ENCODE measurements at places on chromosomes 3 and 15.

- no peak for DNase-seq
- H3K27ac ChIP-seq, result no peak overlapping the region
- no peaks in the 10 kb centered on the region for H3K4me1 ChIP-seq
- no peaks in the 10 kb centered on the region for H3K27me3 ChIP-seq
- H3K4me3 ChIP-seq, result no peak overlapping the region
Observed at GRCh38 chr3:61841111-61841845, 279.9 kb downstream of the PTPRG start.

- H3K36me3 ChIP-seq, result no peaks in the 10 kb centered on the region
- DNase-seq, result no peak
- no peak overlapping the region for H3K27ac ChIP-seq
- H3K4me3 ChIP-seq, result no peak overlapping the region
Observed at GRCh38 chr3:32202496-32202895, 36.0 kb upstream of the CMTM8 start.

DNA sequence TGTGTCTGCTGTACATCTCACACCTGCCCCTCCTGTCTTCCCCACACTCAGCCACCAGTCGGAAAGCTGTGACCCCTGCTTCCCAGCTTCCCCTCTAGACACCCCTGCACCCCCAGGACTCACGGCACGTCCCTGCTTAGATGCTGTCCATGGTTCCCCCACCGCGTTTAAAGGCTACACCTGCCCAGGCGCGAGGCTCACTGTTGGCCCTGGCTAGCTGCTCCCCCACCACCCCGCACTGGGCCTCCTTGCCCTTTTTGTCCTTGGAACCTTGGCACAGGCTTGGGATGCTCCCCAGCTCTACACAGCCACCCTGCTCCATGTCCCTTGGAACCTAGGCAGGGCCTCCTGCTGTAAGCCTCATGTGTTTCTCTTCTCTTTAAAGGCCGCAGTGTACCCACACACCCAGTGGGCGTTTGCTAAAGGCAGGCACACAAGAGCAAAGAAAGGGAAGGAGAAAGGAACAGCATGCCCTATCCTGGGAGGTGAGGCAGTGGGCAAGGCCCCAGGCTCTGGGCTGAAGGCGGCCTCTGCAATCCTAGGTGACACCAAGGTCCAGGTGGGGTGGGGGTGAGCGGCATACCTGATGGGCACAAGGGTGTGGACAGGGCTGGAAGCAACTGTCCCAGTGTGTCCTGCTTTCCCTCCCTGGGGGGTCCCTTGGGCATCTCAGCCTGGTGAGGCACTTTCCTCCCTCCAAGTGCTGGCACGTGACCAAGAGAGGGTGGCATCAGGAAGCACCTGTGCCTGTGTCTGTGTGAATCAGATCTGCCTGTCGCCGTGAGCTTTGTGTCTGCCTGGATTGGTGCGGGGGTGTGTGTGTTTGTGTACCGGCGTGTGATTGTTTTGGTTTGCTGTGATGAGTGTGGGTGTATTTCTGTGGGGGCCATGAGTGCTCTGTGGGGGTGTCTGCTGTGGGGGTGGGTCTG, 54.4 kb downstream of the TPRA1 start:
- H3K4me1 ChIP-seq, result no peaks in the 10 kb centered on the region
- DNase-seq, result no peak
- peaks cover 54% of the 10 kb centered on the region for H3K27me3 ChIP-seq
- no peak overlapping the region for H3K4me3 ChIP-seq

DNA sequence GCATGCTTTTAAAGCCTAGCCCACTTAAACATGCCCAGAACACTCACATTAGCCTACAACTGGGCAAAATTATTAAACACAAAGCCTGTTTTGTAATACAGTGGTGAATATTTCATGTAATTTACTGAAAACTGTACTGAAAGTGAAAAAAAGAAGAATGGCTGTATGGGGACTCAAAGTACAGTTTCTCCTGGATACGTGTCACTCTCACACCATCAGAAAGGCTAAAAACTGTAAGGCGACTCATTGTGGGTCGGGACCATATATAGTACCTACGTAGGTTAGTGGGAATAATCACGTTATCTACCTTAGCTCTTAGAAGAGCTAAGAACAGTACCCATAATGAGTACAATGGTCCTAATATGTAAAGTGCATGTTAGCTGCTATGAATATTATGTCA, 80.2 kb upstream of the SPATA12 start:
- no peaks in the 10 kb centered on the region for H3K27me3 ChIP-seq
- peak overlapping the region; percentile 17 for H3K27ac ChIP-seq
- DNase-seq, result no peak
- peaks cover 10% of the 10 kb centered on the region for H3K4me1 ChIP-seq
- no peaks in the 10 kb centered on the region for H3K36me3 ChIP-seq
- H3K4me3 ChIP-seq, result no peak overlapping the region

DNA sequence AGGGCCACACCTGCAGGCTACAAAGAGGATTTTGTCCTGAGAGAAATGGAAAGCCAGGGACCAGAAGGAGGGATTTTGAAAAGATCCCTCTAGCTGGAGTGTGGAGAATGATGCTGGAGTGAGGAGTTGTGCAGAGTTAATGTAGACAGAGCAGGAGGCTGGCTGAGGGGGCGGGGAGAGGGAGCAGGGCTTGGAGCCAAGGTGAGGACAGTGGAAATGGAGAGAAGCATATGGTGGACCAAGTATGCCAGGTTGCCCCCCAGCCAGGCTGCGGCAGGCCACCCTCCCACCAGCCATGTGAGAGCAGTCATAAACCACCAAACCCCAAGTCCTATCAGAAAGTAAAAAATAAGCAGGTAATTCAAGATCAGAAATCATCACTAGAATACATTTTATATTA, 14.7 kb downstream of the RARRES1 start:
- H3K4me3 ChIP-seq, result no peak overlapping the region
- peaks cover 65% of the 10 kb centered on the region for H3K4me1 ChIP-seq
- H3K27ac ChIP-seq, result peak overlapping the region; percentile 72
- peak; percentile 1 for DNase-seq
- H3K36me3 ChIP-seq, result peaks cover 22% of the 10 kb centered on the region

DNA sequence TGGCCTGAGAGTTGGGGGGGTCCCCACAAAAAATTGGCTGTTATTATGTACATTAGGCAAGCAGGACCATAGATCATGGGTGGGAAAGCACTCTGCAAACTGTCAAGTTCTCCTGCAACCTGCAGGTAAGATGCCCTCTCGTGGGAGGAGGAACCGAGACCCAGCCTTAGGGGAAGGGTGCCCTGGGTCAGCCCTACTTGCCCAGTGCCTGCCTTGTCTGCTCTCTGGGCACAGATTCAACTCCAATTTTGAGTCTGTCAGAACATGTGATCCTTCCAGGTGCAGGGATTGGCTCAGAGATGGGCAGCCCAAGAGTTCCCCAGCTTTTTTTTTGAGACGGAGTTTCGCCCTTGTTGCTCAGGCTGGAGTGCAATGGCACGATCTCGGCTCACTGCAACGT, 99.2 kb downstream of the PLXNA1 start:
- H3K4me3 ChIP-seq, result no peak overlapping the region
- DNase-seq, result no peak
- H3K27me3 ChIP-seq, result 0 out of 2 replicates have a peak, but pooled peaks cover 6% of the 10 kb centered on the region
- H3K27ac ChIP-seq, result no peak overlapping the region

DNA sequence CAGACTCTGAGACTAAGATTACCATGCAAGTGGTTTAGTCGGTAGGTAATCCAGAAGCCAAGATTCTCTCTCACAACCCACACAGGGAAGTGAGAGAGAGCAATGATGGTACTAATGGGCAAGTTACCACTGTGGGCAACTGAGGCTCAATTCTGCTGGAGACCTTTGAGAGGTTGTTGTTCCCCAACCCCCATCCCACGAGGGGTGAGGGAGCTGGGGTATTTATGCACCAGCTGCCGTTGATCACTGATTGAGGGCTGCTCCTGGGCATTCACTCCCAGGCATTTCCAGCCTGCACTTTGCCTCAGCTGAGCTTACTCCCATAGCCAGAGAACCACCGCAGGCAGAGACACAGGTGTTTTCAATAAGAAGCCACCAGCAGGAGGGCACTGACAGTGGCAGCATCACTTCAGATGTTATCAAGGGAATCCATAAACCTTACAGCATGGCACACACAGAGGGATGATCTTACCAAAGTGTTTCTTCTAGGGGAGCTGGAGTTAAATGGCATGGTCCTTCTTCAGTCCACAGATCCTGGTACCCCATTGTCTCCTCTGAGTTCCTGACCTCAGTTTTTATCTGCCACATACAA, 15.0 kb upstream of the CCDC174 start:
- H3K4me1 ChIP-seq, result 0 out of 2 replicates have a peak, but pooled peaks cover 5% of the 10 kb centered on the region
- no peak overlapping the region for H3K27ac ChIP-seq
- no peaks in the 10 kb centered on the region for H3K36me3 ChIP-seq

DNA sequence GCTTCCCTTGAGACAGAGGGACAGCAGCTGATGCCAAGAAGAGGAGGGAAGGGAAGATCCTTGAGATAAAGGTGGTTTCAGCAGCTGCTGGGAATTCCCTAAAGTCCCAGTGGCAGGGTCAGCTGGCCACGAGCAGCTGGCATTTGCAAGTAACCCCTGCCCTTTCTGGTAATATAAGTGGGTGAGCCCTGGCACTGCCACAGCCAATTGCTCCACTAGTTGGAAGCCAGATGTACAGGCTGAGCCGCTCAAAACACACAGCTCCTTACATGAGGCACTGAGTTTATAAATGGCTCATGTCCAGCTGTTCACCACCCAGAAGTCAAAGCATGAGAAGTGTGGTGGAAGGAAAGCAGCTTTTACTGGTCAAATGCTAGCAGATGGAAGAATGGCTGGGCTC, 35.4 kb downstream of the PRR20G start:
- H3K4me1 ChIP-seq, result no peaks in the 10 kb centered on the region
- no peak overlapping the region for H3K27ac ChIP-seq
- no peaks in the 10 kb centered on the region for H3K36me3 ChIP-seq
- H3K27me3 ChIP-seq, result peaks cover 13% of the 10 kb centered on the region
